ENCODE measurements at places on chromosomes 12 and 14.

GRCh38 chr12:45532113-45532512, 197.4 kb upstream of the ARID2 start:
- DNase-seq = no peak

- no peak for DNase-seq
Observed at GRCh38 chr14:22517117-22517720, 71.8 kb downstream of the DAD1 start.

DNA sequence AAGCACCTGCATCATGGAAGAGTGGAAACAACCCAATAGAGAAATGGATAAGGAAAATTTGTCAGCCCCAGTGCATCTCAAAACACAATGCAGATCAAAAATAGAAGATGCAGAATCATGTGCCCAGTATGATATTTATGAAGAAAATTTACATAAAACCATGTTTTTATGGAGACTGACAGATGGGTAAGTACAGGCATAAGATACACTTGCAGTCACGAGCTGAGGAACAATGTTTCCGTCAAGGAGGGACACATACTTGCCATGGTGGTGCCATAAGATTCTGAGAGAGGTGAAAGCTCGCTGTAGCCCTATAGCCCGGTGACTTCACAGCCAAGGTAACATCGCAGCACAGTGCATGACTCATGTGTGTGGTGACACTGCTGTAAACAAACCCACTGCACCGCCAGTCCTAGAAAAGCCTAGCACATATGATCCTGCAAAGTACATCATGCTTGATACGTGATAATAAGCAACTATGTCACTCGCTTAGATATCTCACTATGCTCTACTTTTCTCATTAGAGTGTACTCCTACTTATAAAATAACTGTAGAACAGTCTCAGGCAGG, 112.6 kb downstream of the RIMBP2 start:
- no peak for DNase-seq

GRCh38 chr14:96176275-96176674, 28.4 kb upstream of the BDKRB2 start:
- no peak for DNase-seq
